T-helper 17 cell (primary cell): ENCODE measurements at places on chromosomes 1 and 21.

DNA sequence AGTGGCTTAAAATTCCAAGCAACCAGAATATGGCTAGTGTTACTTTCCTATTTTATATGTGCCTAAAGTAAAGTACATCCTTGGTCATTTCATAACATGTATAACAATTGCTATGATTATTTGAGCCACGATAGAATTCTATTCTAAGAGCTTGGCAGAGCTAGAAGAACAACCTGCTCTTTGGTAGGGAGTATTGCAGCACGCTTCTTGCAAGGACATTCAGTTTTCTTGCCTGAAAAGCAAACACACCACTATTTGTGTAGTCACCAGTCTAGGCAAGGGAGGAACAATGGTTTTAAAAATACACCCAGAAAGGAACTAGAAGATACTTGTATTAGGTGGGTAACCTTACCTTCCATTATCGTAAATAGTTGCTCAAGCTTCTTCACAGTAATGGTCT is 51.5 kb downstream of the CNST start:
- no peak for DNase-seq

DNA sequence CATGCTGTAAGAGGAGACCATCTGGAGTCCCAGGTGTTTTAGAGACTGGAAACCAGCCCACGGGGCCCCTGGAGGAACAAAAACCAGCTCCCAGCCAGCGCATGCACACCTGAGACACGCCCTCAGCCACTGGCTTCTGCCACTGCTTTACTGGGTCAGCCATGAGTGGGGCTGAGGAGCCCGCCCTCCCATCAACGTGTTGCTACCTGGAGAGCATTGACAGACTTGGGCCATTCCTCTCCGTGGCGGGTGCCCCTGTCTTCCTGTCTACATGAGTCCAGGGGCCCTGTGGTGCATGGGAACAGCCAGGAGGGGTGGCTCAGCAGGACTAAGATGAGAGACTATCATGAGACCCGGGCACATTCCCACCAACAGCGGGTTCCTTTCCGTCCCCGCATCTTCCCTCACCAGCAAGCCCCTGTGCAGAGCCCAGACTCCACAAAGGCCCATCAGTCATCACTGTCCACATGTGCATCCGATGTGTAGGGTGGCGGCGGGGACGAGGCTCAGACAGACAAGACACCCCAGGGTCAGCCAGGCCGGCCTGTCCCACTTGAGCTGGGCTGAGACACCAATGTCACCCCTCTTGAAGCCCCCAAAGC is 45.4 kb upstream of the POFUT2 start:
- no peak for DNase-seq

DNA sequence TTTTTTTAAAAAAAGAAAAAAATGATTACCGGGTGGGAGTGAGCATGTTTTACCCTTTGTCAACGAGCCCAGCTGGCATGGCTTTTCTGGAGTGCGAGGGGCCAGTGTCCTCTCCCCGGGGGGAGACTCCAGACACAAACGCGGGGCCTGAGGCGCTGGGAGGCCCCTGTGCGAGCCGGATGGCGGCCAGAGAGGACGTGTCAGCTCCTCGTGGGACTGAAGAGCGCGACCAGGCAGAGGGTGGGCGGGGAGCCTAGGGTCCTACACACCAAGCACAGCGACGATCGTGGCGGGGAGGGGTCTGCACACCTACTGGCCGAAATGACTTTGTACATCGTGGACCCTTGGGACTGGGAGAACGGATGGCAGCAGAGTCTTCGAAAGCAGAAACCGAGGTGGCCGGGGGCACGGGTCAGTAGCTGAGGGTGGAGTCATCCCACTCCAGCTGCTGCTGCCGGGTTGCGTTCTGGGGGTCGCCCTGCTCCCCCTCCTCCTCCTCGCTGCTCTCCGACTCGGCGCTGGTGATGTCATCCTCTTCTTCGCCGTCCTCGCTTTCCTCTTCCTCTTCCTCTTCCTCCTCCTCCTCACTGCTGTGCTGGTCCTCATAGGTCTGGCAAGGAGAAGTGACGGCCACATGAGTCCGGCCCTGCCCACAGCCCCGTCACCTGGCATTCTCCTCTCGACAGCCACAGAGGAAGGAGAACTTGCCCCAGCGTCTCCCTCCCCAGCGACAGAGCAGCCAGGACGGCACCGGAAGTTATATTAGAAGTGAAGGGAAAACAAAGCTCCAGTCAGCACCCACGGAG is 78.8 kb downstream of the PIK3CD start:
- no peak for DNase-seq

DNA sequence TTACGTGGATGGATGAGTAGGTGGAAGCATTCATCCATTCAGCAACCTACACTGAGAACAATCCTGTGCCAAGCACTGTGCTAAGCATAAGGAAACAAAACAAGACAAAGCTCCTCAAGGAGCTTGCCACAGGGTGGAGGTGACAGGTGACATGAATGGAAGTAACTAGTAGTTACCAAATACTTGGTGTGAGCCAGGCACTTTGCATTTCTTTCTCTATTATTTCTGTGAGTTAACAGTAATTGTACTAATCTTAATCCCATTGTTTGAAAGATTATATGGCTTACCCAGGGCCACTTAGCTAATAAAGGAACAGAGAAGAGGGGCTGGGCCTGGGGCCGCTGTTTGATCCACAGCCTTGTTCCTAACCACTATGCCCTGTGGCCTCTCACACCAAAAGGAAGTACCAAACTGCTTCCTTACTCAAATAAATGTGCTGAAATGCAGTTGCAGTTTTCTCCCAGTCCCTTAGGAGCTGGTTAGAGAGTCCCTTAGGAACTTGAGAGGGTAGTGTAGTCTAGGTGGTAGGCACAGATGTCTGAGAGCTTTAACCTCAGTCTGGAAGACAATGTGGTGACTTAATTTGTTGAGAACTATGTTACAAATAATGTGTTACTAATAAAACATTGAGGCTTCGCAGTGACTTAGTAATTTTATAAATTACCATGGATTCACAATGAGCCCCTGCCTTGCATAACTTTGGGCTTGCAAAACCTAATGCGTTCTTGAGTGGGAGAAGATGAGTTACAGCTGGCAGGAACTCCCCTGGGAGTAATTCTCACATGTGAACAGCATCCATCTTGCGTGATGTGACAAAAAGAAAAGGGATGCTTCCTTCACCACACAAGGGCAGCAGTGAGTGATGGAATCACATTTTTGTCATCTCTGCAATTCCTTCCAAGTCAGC is 69.8 kb downstream of the MPZL1 start:
- no peak for DNase-seq

DNA sequence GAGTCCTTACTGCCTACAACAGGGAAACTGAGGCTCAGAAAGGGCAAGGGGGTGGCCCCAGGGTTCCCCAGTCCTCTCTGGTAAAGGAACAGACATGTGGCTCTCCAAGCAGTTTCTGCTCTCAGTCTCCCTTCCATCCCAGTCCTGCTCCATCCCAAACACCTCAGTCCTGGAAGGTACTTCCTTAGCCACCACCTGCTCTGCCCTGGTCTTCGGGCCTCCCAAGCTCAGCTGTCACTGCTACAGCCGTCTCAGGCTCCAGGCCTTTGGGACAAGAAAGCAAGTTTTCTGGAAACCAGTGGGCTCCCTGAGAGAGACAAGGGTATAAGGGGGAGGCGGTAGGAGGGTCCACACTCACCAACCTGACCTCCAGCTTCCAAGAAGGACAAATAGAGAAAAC is 23.1 kb upstream of the ADGRB2 start:
- no peak for DNase-seq

- DNase-seq, result no peak
Measured at GRCh38 chr1:159705904-159706256, 8.5 kb downstream of the CRP start.

- no peak for DNase-seq
Measured at GRCh38 chr1:225735252-225736149, 42.1 kb upstream of the SRP9 start.

- DNase-seq, result no peak
Measured at GRCh38 chr1:3787349-3787715, 9.0 kb downstream of the LRRC47 start.

DNA sequence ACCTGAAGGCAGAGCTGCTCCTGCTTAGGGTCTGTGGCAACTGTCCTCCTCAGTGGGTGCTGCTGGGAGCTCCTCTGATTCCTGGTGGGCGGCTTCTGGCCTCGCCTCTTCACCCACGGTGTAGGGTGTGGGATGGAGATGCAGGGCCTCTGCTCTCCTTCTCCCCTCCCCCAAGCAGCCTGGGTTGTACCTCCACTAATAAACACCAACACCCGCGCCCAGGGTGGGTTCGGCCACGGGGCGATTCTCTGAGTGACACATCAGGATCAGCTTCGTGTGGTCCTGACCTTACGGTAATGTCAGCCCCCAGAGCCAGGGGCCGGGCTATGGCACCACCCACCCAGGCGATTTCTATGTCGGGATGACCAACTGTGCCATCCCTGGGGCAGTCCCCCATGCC is 23.7 kb downstream of the KRTAP10-1 start:
- no peak for DNase-seq

DNA sequence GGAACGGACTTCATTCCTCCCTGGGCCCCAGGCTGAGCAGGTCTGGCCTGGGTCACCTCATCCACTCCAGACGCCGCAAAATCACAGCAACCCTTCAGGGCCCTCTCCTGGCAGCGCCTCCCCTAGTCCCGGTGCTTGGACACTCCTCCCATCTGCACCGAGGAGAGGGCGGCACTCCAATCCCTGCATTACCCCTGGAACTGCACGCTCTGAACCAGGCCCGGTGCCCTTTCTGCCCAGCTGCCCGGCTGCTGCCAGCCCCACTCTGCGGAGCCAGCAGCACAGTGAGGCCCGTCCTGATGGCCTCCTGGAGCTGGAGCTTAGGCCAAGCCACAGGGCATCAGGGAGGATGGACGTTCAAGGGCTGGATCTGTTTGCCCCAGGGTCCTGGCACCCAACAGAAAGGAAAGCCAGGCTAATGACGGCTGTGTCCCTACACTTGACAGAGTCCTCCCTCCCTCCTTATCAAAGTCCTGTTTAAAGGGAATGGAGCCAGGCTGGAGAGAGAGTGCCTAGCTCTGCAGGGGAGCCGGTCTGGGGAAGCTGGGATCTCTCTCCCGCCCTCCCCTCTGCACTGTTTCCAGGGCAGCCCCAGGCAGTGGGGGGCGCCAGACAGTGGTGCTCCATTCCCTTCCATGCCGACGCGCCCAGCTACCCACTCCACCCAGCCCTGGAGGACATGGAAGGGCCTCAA is 12.7 kb downstream of the COL6A2 start:
- DNase-seq, result no peak

DNA sequence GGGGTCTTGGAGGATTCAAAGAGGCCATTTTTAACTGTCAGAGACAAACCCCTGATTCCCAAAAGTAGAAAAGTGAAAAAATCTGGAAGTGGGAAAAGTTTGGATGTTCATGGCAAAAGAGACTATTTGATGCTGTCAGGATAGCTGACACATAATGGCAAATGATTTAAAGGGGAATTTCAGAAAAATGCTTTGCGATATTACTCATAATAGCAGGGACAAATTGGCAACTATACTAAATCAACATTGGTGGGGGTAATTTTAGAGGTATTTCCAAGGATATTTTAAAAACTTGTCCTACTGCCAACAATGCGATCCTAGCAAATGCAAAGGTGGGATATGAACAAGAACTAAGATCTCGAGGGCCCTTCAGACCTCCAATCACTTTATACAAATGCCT is 5.3 kb upstream of the GSTM4 start:
- no peak for DNase-seq

DNA sequence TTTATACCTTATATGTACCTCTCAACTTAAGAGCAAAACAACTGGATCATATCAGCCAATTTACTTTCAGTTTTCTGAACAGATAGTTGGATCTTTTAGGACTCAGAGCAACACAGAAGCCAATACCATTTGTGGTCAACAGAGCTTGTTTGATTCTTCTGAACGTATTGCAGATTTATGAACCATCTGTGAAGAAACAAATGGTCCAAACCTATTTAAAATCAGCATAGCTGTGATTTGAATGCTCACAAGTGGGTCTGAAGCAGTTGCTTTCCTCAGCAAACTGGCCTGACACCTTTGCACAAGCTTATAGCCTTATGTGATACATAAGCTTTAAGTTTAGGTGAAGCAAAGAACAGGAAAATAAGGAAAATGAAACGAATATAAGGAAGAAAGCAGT is 147.6 kb downstream of the LRRIQ3 start:
- DNase-seq, result no peak

DNA sequence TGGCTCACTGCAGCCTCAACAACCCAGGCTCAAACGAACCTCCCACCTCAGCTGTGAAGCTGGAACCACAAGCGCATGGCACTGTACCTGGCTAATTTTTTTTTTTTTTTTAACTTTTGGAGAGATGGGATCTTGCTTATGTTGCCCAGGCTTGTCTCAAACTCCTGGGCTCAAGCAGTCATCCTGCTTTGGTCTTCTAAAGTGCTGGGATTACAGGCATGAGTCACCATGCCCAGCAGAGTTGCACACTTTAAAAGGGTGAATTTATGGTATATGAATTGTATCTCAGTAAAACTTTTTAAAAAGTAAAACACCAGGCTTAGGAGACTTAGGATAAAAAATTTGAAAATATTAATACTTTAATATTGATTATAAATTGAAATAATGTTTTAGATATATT is 99.1 kb downstream of the CLEC20A start:
- DNase-seq, result no peak

DNA sequence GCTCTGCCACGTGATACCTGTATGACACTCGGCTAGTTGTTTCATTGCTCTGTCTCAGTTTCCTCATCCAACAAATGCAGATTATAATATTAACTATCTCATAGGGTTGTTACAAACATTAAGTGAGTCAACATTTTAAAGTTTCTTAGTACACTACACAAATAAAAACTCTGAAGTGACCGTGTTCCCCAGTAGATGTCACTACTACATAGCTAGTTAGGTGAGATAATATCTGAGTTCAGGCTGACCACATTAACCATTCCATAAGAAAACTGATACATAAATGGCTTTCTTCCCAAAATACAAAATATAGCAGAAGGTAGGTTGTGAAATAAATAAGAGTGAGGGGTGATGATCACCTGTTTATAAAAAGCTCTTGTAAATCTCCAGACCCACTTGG is 214.1 kb downstream of the NUF2 start:
- DNase-seq, result no peak

DNA sequence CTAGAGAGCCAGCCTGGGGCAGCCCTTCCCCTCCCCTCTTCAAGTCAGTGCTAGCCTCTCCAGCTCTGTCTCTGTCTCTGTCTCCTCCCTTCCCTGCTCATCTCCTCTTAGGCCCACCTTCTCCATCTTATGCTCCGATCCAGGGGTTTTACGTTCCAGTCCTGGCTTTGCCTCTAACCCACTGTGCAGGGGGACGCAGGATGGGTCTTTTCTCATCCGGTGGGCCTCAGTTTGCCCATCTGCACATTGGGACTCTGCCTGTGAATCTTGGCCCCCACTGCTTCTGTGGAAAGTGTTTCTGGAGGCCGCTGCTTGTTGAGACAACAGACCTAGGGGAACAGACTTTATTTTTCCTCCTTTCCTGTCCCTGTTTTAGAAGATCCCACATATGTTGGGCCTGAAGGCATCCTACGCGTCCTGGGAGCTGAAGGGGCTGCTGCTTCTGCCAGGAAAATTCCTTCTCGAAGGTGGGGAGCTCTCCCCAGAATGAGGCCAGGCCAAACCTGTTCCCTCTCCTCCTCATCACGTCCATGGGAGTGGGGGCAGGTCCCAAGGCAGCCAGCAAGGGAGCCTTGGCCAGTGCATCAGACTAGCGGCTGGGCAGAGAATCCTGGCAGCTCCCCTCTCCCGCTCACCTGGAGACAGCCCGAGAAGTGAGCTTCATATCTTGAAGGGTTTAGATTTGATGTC is 99.5 kb upstream of the CSF3R start:
- no peak for DNase-seq
